ENCODE measurements at places on chromosomes 4 and X. TPM values are rescaled to one million over a fixed set of nuclear protein-coding genes. Genes with fewer than 3 reads are reported as not detected.

The TIGD4 gene
- not detected for total RNA-seq

The DNAJB14 gene
- 45.2 TPM for total RNA-seq

DNA sequence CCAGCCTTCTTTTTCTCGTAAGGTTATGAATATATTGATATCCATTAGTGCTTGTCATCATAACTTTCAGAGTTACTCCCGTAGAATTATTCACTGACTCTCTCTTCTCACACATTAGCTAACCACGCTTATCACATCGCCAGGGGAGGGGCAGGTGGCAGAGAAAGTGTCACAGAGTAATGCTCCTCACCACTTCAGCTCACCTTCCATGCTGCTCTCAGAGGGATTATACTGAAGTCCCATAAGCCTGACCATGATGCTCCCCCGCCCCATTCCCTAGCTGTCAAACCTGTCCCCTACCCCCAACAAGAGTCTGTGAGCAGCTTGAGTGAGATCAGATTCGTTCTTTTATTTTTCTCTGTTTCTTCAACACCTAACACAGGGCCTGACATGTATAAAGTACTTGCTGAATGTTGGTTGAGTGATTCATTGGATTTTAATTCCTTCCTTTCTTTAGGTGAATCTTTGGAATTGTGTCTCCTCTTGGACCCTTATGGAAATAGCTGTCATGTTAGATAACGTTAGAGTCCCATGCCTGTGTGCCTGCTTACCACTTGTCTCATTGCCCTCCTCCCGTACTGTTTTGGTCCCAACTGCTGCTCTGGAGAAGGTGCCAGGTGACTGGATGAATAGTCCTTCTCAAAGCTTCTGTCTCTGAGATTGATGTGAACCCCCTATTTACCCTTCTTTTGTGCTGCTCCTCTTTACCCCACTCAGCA is 55.1 kb downstream of the RS1 start:
- no peak for DNase-seq

GRCh38 chrX:68286980-68287379 is 146.3 kb downstream of the OPHN1 start:
- DNase-seq: no peak

The PPA2 gene
- 66.8 TPM for total RNA-seq

DNA sequence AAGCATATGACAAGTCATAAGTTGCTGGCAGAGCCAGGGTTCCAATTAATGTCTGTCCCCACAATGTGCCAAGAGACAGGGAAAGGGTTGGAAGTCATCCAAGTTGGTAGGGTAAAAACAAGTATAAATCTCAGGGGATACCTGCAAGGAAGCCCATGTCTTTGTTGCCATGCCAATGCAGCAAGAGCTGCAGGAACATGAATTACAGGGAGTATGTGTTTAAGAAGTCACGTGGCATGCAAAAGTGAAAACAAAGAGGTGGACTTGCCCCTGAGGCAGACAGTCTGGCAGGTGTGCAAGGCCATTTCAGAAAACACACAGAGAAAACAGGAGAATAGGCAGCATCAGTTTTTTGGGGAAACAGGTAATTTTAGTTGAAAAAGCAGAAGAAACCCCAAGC is 29.4 kb downstream of the C4orf51 start:
- DNase-seq: no peak

- no peak for DNase-seq
These were observed 80.8 kb upstream of the RPS6KA3 start for GRCh38 chrX:20347481-20347880.

DNA sequence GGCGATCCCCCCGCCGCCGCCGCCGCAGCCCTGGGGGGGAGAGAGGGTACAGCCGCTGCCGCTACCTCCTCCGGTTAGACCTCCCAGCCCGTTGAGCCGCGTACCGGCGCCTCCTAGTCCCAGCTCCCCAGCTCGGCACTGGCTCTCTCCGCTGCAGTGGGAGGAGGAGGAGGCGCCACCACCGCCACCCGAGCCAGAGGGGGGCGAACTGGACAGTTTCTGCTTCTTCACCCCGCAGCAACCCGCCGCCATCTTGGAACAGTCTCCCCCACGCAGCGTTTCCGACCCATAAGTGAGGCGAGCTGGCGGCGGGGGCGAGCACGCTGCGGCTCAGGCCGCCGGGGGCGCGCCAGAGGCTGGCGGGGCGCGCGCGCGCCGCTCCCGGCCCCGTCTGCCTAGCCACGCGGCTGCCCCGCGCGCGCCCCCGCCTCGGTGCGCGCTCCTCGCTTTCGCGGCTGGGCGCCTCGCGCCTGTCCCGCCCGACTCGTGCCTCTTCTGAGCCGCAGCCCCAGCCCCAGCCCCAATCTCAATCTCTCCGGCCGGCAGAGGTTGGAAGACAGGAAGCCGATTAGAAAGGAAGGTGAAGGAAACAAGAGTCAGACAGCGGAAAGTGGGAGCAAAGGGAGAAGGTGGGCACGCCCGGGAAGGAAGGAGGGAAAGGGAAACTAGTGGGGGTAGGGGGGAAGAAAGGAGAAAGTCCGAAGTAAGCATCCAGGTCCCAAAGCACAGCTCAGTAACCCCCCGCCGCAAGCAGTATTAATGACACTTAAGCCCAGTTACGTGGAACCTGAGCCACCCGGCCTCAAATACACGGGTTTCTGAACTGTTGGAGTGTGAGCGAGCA is at the start of gene AMMECR1:
AMMECR1 (minus strand) TSS at position 266 of the 844 bp plus-strand sequence; CDS start at position 252, 14 bp downstream.
- peak; percentile 40 for DNase-seq

- DNase-seq: no peak
These were observed 1.4 kb downstream of the CCNI start for GRCh38 chr4:77074381-77074831.

GRCh38 chrX:37685381-37686359 is at the start of gene XK:
Gene XK (plus strand): TSS chrX:37685791. CDS start chrX:37685962, 171 bp downstream.
- no peak for DNase-seq

The RAB41 gene
- total RNA-seq: not detected

DNA sequence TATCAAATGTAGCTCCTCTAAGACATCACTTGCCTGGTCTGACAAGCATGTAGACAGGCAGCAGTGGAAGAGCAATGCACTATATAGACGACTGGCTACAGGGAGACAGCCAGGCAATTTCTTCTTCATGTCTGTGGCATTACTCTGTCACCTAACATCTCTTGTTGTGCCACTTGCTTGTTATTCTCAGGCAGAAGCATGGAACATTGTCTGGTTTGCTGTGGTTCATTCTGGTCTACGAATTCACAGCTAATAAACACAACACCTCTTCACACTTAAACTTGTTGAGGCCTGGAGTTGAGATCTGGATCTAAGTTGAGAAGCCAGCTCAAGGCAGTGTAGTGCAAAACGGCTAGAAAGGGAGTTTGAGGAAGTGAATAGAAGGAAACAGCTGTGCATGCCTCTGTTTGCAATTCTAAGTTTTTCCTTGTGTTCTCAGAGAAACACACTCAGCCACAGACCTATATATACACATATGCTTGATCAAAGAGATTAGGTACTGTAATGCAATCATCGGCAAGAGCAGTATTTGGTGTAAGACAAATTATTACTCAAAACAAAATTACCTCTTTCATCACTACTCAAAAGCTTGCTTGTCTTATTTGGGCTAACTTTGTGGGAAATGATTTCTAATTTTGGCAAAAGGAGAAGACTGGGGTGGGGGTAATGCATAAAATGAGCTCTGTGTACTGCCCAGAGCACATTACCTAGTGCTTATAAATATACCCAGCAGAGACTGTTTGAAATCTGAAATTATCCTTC is 243.8 kb downstream of the PPP3CA start:
- no peak for DNase-seq

DNA sequence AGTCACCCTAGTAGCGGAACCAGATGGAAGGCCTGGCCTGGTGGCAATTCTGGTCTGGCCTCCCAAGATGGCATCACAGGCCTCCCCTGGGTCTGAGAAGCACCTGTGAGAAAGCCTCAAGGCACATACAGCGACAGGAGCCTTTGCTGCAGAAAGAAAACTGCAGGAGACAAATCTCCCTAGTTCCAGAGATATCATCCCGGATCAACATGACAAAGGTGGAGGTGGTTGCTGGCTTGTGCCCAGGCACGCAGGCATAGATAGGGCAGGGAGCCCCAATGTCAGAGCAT is 93.6 kb downstream of the BCOR start:
- DNase-seq: no peak

GRCh38 chr4:100581337-100581736 is 63.5 kb upstream of the EMCN start:
- no peak for DNase-seq

The ARHGAP24 gene
- total RNA-seq: 51.7 TPM

The NUDT11 gene
- 1.1 TPM for total RNA-seq

Data from omental fat pad (tissue), 4 donors.